ENCODE measurements at places on chromosomes 11 and 22. TPM values are rescaled to one million over a fixed set of nuclear protein-coding genes. Genes with fewer than 3 reads are reported as not detected.

DNA sequence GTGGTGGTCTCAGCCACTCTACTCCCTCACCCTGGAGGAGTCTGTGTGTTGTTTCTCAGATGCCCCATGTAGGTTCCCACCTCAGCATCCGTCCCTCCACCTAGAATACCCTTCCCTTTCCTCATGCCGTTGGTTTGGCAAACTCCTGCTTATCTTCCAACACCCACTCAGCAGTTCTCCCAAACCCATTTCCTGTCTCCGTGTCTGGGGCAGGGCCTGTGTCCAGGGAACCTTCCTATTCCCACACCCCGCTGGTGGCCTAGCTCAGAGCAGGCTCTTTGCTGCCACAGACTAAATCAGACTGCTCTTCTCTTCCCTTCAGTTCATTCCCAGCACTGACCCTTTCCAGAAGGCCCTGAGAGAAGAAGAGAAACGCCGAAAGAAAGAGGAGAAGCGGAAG, 7.5 kb upstream of the SREBF2 start:
- peak; percentile 53 for DNase-seq

- no peak for DNase-seq
These were observed 42.7 kb downstream of the PPP6R3 start for GRCh38 chr11:68503251-68503687.

DNA sequence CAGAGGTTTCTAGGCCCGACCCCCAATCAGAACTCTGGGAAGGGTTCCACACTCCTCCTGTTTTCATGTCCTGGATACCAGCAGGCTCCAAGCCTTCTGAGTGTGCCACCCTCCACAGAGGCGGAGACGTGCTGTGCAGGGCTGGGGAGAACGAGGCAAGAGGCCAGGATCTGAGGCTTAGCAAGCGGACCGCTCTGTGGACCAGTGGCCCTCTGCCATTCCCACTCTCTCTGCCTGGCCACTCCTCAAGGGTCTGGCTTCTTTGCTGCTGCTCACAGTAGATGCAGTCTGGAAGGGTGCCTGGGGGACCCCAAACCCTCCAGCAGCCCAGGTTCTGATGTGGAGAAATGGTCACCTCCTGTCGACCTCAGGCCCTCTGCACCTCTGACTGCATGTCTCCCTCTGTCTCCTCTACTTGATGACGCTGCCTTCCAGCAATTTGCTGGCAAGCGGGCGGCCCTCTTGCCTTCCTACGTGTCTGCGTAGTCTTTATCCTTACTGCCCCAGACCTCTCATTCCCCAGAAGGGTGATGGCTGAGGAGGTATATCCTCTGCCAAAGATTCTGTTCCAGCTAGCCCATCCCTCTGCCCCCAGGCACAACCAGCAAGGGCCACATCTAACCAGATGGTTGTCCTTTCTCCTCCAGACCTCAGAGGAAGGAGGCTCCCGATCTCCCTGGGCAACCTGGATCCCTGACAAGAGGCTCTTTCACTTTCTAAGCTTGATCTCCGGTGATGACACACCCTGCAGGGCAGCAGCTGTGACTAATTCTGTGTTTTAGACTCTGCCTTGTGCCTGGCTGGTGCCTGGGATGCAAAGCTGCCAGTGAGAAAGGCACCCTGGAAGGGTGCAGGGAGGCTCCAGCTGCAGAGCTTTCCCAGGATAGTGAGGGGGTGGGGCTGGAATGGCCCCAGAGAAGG, 87.3 kb downstream of the NAT10 start:
- peak; percentile 75 for DNase-seq

GRCh38 chr11:57263351-57263750, 26.3 kb upstream of the APLNR start:
- DNase-seq, result no peak

DNA sequence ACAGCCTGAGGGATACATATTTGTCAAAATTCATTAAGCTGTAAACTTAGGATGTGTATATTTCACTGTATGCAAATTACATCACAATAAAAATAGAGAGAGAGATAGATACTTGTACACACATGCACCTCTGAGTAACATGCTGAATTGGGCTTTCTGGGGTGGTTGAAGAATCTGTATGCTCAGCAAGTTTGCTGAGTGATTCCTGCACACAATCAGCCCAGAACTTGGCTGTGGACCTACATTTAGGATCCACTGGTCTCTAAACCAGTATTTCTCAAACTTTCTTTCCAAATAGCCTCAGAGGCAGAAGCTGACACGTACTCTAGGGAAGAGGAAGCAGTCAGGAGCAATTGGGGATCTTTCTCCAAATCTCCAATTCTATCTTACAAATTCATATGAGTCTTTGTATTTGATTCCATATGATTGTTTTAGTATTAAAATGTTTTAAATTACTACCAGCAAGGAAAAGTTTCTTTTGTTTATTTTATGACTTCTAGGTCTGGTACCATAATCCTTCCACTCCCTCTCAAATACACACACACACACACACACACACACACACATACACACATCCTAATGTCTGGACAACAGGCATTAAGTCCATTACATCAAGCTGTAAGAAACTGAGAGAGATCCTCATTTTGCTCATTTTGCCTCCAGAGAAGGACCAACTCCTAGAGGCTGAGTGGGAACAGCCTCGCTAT, 20.0 kb downstream of the SYT13 start:
- no peak for DNase-seq

- DNase-seq, result no peak
These were observed 240.8 kb downstream of the BRD1 start for GRCh38 chr22:49586873-49587272.

DNA sequence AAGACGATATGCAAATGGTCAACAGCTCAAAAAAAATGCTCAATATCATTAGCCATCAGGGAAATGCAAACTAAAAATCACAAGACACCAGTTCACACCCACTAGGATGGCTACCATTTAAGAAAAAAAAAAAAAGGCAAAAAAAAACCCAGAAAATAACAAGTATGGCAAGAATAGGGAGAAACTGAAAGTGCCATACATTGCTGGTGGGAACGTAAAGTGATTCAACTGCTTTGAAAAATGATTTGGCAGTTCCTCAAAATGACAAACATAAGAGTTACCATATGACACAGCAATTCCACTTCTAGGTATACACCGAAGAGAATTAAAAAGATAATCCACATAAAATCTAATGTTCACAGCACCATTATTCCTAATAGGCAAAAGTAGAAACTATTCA, 47.5 kb downstream of the PICALM start:
- DNase-seq, result no peak

- DNase-seq, result no peak
These were observed 1077.4 kb downstream of the BRD1 start for GRCh38 chr22:48750282-48750681.

The MB gene
- 7,312 TPM for total RNA-seq

- peak; percentile 59 for DNase-seq
These were observed at the start of gene GRAMD4 for GRCh38 chr22:46619830-46620501. Gene GRAMD4, plus strand, starts transcription at chr22:46620386. Its CDS starts 6,414 bp downstream, at chr22:46626800.

DNA sequence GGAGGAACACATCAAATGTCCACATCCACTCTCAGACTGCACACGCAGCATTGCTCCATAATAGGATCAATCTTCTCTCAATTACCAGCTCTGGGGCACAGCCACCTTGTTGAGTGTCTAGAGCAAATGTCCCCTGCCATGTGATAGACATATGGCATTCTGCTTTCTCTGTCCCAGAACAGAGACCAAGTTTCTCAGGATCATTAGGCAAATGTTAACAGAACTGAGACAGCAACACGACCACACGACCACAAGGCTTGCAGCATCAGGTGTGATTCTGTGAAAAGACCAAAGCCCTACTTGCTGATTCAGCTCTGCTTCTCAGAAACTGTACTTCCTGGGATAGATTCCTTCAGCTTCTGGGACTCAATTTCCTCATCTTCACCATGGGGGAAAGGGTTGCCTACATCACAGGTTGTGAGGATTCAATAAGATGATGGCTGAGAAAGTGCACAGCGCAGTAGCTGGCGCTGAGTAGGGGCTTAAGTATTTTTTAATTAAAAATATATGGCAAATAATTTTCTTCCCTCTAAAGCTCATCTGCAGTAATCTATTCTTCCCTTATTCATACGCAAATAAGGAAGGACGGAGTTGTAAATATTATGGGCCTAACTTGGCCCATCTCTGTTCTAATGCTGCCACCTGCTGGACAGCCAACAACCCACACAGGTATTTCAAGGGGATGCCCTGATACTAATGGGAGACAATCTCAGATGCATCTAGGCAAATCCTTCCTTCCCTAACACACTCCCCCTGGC, 54.3 kb upstream of the USP47 start:
- peak; percentile 71 for DNase-seq

The SMC1B gene
- total RNA-seq, result not detected

The MUC5AC gene
- total RNA-seq, result not detected

- no peak for DNase-seq
These were observed 30.3 kb downstream of the CNTF start for GRCh38 chr11:58652726-58653280.

DNA sequence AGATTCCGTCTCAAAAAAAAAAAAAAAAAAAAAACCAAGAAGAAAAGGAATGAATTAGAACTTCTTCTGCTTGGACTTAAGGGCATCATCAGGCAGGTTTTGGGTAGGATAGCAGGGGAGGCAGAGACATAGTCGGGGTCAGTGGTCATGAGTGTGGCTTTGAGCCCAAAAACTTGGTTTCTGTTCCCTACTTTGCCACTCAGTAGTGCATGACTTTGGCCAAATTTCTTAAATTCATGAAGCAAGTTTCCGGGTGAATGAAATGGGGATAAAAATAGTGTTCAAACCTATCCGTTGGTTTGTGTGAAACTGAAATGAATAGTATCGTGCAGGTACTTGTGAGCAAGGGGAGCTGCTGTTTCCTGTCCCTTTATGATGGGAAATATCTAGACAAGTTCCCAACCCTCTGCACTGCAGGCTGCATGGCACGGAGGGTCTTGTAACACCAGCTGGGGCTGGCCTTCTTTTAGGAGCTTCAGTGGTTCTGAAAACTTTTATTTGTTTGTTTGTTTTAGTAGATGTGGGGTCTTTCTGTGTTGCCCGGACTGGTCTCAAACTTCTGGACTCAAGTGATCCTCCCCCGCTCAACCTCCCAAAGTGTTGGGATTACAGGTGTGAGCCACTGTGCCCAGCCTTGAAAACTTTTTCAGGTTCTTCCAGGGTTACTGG, 18.4 kb downstream of the NEAT1 start:
- peak; percentile 10 for DNase-seq

The APOL4 gene
- 10.8 TPM for total RNA-seq

DNA sequence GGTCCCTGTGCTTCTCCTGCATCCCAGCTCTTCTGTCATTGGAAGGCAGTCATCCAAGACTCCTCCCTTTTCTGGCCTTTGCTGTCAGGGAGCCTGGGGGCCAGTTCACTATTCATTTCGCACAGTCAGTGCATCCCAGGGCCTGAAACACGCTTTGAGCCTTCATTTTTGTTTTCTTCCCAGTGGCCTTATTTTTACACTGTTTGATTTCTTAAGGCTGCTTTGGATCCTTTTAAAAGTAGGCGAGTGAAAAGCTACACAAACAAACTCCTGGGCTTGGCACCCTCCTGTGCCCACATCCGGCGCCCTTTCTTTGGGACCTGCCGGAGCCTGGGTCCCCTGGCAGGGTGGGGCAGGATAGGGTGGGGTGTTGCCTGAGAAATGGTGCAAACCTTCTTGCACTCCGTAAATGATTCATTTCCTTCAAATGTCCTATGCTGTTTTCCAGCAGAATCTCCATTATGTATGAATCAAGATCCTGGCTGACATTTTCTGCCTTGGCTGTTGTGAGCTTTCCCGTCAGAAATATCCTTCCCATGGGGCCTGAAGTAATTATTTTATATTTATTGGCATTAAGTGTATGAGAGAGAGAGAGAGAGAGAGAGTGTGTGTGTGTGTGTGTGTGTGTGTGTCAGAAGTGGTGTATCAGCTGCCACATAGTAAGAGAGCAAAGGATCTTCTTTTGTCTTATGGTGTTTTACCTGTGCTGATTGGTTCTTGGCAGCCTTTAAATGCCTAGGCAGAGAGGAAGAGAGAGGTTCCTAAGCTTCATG, 45.6 kb downstream of the BCR start:
- peak; percentile 82 for DNase-seq

GRCh38 chr11:46235777-46236688, 41.4 kb upstream of the CREB3L1 start:
- DNase-seq, result no peak

- no peak for DNase-seq
These were observed 92.6 kb downstream of the PKNOX2 start for GRCh38 chr11:125257190-125257579.

The REXO2 gene
- 112 TPM for total RNA-seq

The SERPIND1 gene
- 1.4 TPM for total RNA-seq

The FOLH1 gene
- total RNA-seq, result 0.53 TPM
